ENCODE measurements at places on chromosomes 12 and 14.

DNA sequence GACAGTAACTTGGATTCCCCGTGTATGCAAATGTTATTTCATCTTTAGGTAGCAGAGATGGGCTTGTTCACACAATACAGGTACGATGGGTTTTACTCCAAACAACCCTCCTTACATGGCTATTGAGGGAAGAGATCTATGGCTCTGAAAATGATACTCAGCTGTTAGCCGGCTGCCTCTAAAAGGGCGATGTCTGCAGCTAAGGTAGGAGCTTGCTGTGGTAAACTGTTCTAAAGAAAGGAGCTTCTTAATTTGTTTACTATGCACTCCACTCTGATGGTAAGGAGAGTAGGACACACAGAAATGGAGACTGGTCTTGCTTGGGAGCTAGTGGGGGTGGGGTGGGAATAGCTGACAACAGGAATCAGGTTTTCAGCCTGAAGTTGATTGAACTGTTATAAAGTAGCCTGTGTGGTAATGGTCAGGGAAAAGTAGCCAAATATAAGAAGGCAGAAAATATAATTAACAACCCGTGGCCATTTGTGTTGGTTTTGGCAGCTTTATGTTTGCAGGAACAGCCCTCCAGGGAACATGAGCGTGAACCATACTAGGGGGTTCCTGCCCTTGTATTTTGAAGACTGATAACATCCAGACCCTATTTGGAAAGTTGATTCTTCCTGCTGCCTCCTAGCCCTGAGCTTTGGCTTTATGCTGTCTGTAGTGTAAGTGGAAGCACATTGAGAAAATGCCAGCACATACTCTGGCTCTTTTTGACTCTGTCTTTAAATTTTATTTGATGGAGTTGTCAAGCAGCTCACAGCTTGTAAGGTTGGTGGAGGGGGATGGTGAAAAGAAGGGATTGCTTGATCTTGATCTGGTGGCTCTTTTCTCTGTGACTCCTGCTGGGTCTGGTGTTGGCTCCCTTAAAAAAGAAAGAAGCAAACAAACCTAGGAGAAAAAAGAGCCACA, 929.8 kb downstream of the DIO2 start:
- DNase-seq, result no peak

DNA sequence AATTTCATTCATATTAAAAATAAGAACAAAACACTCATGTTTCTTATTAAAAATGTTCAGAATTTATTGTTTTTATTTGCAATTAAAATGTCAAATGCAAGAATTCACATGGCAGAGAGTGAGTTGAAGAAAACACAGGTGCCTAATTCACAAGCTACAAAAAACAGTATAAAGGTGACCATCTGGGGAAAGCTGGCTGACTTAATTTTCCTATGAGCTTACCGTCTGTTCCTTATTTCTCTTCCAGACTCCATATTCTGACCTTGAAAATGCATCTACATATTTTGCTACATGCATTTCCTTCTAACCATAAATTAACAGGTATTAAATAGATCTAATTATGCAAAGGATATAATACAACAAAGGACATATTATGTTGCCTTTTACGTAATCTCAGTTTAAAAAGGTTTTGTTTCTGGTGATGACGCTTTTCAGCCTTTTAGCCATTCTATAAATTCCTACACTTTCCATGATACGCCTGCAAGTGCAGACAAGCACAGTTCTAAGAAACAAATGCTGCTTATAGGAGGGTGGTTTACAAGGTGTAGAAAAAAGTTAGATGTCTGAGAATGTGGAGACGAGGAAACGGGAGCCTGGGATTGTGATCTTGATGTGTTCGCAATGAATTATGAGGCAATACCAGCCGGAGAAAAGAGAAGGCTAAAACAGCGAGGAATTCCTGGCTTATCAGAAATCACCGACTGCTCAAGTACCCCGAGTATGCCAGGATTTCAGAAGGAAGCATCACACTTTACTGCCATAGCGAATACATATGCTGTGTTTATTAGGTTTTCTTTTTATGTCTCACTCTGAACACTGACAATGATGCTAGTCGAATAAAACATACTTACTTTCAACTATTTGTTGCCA, 24.6 kb downstream of the LIN7A start:
- no peak for DNase-seq

DNA sequence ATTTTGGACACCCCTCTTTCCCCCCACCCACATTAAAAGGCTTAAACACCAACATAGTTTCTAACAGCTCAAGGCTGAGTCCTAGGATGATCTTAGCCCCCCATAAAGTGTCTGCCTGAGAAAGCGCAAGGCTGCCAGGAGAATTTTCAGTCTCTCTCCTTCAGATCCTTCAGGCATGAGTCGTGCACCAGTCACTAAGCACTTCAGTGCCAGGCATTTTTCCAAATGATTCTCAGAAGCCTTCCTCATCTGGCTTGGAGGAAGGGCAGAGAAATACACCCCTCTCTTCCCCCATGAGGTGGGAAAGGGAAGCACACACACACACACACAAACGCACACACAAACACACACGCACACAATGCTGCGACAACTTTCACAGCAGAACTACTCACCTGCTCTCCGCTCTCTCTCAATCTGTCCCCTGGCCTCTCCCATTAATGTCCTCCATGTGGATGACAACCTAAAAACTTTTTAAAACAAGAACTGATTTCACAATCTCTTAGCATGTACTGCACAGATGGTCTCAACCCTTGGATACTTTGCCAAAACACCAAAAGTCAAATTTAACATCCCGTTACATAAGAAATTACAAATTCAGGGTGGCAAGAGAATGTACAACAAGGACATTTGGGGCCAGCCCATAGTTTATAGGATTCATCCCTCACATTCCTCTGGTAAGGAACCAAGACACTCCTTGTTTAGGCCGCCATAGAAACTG, 49.8 kb downstream of the CKAP4 start:
- no peak for DNase-seq

DNA sequence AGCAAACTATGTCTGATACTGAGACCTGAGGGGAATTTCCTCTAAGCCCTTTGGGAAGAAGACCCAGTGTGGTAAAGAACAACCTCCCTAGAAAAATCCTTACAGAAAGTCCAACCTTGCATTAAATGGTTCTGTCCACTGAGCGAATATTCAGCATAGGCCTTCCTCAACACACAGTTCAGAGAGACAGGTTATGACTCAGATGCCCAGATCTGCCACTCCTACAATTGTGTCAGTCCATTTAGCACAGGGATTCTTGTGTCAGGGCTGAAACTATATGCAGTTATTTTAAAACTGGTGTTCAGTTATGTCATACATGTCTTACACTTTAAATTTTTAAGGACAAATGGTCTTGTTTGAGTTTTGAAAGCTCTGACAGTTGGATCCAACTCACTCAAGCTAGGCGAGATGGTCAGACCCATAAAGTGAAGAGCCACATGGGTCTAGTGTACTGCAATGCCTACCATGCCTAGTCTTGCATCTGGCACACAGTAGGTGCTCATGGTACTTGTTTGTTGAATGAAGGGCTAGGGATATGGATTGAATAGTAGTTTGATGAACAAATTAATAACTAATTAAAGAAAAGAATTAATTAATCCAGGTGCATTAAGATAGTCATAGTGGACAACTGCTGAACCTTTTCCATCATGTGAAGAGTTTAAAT, 207.5 kb upstream of the PWP1 start:
- DNase-seq, result no peak

DNA sequence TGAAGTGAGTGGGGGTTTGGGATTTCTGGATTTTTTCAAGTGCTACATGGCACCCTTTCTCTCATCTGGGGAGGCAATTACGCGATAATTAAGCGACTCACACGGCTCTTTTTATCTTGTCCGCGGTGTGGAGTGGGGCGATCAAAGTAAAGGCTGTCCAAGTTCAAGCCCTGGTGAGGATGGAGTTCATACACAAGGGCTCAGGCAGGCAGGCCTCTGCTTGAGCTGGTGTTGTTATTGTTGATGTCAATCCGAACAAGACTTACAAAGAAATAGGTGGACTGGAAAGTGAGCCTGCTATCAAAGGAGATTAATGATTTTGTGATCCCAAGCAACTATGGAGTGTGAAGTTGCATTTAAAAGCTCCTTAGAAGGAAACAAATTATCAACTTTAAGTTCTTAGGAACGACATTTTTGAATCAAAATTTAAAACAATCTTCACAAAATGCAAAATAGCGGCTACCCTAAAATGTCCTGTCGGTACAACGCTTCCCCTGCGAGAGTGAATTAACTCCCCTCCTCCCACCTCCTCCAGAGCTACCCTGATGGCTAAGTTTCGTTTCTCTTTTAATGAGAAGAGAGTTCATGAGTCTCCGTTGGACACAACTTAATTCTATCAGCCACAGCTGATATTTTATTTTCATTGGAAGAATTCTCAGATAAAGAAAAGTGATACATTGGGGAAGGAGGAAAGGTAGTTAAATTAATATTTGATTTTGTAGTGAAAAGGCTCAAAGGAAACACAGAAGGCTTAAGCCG, 5.9 kb downstream of the FOXA1 start:
- DNase-seq, result no peak

DNA sequence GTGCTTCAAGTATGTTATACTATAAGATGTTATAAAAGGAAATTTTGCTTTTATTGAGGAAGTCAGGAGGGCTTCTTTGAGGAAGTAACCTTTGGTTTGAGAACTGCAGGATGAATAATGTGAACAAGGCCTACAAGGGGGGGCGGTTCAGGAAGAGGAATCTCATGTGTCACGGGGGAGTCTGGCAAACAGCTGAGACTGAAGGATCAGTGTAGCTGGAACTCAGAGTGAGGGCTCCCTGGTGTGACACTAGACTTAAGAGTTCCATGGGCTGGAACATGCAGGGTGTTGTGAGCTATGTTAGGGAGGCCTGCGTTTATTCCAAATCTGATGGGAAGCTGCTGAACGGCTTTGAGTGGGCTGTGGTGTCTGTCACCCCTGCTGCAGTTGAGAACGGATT, 62.3 kb downstream of the UNC79 start:
- no peak for DNase-seq

DNA sequence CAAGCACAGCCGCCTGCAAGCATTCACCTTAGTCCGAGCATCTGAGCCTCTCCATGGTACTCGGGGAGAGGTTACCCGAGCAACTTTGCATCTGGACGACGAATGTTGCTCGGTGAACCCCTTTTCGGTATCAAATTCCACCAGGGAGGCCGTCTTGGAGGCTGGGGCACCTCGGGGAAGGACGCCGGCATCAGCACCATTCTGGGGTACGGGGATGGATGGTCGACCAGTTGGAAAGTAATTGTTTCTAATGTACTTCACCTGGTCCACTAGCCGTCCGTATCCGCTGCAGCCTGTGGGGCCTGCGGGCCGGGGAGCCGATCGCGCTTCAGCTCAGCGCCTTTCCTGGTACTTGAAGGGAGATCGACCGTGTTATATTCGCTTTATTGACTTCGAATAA, 161.7 kb upstream of the RTL1 start:
- DNase-seq, result no peak

- no peak for DNase-seq
Observed at GRCh38 chr14:85852906-85853305, 323.0 kb downstream of the FLRT2 start.

DNA sequence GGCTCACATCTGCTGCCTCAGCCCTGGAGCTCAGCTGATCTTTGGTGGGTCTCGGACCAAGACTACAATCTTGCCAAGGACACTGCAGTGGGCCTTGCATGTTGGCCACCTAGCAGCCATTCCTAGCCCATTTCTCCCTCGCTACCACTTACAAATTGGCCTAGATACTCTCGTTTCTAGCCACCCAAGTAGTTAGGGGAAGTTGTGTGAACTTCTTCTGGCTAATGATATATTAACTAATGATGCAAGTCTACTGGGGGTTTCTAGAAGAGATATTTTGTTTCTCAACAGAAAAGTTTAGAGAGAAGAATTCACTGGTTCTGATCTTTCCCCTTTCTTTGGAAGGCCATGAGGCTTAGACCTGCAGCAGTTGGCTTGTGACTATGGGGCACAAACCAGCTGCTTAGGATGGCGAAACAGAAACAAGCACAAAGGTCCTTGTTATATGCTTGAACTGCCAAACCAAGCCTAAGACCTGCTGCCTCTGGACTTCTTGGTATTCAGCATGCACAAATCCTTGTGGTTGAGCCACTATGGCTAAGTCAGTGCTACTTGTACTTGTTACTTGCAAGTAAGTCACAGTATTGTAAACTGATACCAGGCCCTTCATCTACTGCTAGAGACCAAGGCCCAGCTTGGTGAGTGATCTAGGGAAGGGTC, 30.5 kb upstream of the GPATCH2L start:
- DNase-seq, result no peak

DNA sequence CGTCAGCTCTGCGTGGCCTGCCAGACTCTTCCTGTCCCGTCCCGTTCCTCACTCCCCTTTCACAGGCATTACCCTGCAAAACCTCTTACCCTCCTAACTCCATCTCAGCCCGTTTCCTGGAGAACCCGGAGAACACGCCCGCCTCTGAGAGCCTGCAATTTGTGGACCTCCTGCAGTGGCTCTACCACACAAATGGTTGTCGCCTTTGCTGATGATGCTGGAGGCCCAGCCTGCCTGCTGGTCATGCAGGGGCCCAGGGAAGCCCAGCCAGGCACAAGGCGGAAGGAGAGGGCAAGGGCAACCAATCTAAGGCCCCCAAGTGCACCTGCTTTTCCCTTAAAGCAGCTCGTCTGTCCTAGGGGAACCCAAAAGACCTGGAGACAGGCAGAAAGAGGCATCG, 22.5 kb downstream of the RFLNA start:
- DNase-seq, result no peak

DNA sequence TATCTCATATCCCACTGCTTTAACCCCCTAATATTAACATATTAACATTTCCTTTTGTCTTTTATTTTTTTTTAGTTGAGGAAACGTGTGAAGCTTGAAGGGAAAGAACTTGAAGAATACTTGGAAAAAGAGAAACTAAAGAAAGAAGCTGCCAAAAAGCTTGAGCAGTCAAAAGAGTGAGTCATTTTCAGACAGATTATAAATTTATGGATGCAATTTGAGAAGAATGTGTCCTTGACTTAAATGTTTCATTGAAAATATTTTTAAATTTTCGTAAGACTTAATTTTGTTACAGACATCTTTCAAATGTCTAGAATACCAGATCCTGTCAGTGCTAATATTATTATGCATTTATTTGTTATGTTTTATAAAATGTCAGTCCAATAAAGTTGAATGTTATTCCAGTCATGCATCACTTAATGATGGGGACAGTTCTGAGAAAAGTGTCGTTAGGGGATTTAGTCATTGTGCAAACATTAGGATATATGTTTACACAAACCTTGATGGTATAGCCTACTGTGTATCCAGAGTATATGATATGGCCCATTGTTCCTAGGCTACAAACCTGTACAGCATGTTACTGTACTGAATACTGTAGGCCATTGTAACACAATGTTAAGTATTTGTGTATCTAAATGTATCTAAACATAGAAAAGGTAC, 32.6 kb downstream of the CPSF2 start:
- no peak for DNase-seq

GRCh38 chr14:23483236-23483854, 13.8 kb downstream of the NGDN start:
- no peak for DNase-seq

- DNase-seq, result no peak
Observed at GRCh38 chr12:77118696-77119095, 53.3 kb upstream of the E2F7 start.

DNA sequence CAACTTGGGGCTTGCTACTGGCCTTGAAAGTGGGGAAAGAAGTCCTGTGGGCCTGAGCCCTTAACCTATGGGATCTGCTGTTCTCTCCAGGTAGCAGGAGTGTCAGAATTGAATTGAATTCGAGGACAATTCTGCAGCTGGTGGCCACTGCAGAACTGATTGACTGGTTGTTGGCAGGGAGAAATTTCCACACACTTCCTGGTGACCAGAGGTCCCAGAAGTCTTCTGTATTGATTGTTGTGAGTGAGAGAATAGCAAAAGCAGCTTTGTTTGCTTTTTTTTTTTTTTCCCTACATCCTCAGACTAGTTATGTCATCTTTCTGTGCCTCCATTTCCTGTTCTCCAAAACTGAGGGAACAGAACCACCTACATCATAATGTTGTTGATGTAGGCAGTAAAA, 64.1 kb downstream of the PRICKLE1 start:
- DNase-seq, result no peak

All from activated CD8-positive, alpha-beta memory T cell treated with anti-CD3 and anti-CD28 coated beads for 1 hour (primary cell).